ENCODE measurements at places on chromosomes 2 and 18. TPM values are rescaled to one million over a fixed set of nuclear protein-coding genes. Genes with fewer than 3 reads are reported as not detected.

GRCh38 chr2:216498379-216499352, at the start of gene RPL37A:
Gene RPL37A, plus strand, starts transcription at chr2:216498844. Its CDS starts 31 bp downstream, at chr2:216498875.
- DNase-seq, result peak; percentile 91

DNA sequence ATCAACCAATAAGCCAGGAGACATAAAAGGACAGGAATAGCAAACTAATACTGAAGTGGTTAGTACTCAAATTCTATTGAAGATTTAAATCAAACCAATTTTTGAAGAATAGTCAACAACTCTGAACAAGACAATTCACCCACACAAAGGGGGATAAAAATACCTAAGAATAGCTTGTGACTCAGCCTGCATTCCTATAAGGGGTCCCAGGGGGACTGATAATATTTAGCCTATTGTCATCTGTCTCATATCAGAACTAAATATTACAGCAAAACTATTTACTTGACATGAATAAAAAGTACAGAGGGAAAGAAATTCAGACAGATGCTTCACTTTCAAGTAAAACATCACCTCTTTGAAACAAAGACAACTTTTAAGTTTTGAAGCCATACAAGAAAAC, 7.7 kb downstream of the ITSN2 start:
- DNase-seq, result no peak

- DNase-seq, result no peak
Observed at GRCh38 chr2:7692657-7693161, 775.5 kb downstream of the RNF144A start.

DNA sequence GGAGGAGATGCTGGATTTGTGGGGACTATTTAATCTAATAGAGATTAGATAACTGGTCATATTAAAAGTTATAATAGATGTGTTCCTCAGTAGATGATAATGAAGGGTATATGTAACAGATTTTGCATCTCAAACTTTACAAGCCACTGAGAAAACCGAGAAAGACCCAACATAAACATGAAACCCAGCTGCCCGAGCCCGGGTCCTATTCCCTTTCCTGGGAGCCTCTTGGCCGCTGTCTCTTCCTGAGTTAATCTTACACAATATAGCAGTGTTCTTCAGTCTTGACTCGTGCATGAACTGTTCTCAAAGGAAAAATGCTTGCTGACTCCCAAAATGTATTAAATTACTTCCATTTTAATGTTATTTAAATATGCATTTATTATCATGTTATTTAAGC, 94.5 kb downstream of the COPS8 start:
- DNase-seq, result no peak

DNA sequence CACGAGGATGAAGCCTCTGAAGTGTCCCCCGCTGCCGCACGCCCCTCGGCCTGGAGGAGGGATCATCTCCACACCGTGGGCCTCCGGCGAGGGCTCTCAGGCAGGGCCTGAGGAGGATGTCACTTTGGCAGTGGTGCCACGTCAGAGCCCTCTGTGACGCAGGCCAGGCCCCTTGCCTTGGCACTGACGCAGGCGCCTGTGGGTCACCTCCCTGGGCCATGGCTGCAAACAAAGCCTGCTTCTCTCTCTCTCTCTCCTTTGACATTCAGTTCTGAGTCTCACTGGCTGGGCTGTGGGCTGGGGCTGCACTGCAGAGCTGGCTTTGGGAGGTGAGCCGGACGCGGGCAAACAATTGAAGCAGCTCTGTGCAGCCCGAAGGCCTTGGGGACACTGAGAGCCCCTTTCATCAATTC, 273.7 kb downstream of the TWIST2 start:
- DNase-seq, result no peak

- no peak for DNase-seq
Observed at GRCh38 chr2:214545898-214546542, 135.2 kb downstream of the VWC2L start.

DNA sequence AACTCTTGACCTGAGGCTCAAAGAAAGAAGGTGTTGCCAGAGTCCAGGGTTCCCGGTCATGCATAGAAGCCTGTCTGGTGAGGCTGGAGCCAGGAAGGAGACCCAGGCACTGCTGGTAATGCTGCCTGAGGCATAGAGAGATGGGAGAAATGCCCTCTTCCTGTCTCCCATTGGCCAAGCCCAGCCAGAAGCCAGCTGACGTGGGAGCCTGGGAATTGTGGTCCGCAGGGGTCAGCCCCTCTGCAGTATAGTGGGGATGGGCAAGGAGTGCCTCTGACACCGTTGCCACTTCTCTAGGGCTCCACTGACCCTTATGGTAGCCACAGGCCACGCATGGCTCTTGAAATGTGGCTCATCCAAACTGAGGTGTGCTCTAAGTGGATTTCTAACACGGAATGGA, 95.7 kb downstream of the CTIF start:
- DNase-seq, result no peak

GRCh38 chr2:162706770-162707169, 131.8 kb downstream of the KCNH7 start:
- DNase-seq, result no peak

DNA sequence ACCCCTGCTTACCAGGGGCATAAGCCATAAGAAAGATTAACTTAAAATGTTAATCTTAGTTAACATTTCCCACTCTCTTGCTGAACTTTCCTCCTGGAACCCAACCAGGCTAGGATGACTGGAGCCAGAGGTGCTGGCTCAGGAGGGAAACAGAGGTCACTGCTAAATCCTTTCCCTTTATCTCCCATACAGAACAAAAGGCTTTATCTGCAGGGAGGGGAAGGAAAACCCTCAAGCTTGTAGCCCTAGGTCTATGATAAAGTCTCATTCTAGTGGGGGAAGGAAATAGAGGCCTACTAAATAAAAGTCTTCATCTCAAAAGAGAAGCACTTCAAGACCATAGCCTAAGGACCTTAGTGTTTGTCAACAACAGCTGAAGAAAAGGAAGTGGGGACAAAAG, 18.6 kb downstream of the HIBCH start:
- no peak for DNase-seq

DNA sequence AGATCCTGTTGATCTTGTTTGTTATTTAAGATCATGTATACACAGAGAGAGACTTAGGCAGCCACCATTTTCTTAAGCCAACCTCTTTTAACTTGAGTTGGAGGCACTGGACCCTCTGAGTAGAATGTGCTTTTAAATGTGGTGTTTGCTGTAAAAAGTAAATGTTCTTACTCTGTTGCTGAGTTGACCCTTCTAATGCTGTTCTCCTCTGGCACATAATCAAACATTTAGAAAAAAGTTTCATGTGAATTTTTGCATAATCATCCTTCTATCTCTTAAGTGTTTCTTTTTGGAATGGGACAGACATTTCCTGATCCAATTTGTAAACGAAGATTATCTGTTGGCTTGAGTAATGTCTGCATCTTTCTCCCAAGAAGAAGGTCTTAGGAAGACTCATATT, 255.1 kb upstream of the ETAA1 start:
- no peak for DNase-seq

GRCh38 chr2:119795309-119796303, 35.9 kb downstream of the PTPN4 start:
- no peak for DNase-seq

- DNase-seq, result no peak
Observed at GRCh38 chr2:223465793-223466192, 136.4 kb downstream of the SCG2 start.

DNA sequence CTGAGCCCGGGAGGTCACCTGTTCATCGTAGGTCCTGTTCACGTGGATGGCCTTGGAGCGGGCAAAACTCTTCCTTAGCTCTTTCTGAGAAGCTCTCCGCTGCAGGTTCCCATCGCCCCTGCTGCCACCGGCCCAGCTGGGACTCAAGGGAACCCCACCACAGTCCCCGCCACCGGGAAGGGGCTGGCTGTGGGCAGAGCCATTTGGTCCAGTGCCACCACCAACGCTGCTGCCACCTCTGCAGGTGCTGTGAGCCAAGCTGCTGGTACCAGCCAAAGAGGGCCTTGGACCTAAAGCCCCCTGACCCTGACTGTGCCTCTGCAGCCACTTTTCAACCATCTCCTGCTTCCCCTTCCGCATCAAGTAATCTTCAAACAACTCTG, 586 bp downstream of the PDE11A start:
- no peak for DNase-seq

DNA sequence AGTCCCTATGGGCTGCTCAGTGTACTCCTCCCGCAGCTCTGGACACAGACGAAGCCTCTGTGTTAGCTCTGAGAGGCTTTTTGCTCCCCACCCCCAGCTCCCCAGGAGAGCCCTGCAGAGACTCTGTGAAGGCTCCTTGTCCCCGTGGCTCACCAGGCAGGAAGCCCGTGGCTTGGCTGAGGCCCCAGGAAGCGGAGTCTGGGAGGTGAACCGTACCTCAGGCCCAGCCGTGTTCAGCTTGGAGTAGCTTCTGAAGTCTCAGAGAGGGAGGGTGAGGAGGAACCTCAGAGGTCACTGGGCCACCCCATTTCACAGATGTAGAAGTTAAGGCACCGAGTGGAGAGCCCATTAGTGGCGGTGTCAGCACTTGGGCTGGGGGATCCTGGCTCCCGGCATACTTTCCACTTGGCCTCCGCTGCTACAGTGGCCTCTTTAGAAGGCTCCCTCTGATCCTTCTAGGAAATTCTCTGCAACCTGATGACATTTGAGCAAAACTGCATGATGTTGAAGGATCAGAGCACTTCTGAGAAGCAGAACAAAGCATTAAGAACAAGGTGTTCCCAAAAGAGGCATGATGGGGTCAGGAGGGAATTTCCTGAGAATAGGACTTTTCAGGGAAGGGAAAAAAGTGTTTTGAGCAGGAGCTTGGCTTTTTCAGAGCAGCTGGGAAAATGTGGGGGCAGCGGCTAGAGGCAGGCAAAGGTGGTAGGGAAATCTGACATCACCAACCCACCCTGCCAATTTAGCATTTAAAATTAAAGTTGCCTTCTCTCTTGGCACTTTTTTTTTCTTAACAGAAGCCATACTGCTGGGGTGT, 79.1 kb downstream of the MCFD2 start:
- DNase-seq, result no peak

SRD5A2 gene
- not detected for total RNA-seq

MORN2 gene
- total RNA-seq, result 1.7 TPM

PIGN gene
- total RNA-seq, result 29.7 TPM

Data from activated CD4-positive, alpha-beta memory T cell treated with anti-CD3 and anti-CD28 coated beads, Interleukin-2, amount 10 ng/mL, durations not matched to agents 7 days and 5 days (primary cell).